Gastroesophageal sphincter (tissue), 4 donors: ENCODE measurements at places on chromosomes 1 and 21. TPM values are rescaled to one million over a fixed set of nuclear protein-coding genes. Genes with fewer than 3 reads are reported as not detected.
A peak's percentile ranks its signal among the peaks of the same experiment; 100 is the strongest.

Gene HPCA
- not detected for total RNA-seq

Gene B3GALT2
- 5.3 TPM for total RNA-seq

Gene OR2T2
- total RNA-seq, result not detected

Gene AIM2
- total RNA-seq, result 0.54 TPM

Gene IBA57
- 6.4 TPM for total RNA-seq

Gene RGS4
- 121 TPM for total RNA-seq

Gene DNAJC28
- total RNA-seq, result 4.1 TPM

Gene MAST2
- total RNA-seq, result 74.3 TPM

Gene IFNLR1
- total RNA-seq, result 1.2 TPM

Gene BACH1
- total RNA-seq, result 52.7 TPM

Gene MRPL39
- total RNA-seq, result 26.5 TPM

Gene GJA5
- 11.0 TPM for total RNA-seq

Gene AMY2B
- total RNA-seq, result 36.7 TPM

Gene RGL1
- total RNA-seq, result 41.6 TPM

Gene TCHH
- 0.54 TPM for total RNA-seq

Gene RAB42
- total RNA-seq, result 2.2 TPM

DNA sequence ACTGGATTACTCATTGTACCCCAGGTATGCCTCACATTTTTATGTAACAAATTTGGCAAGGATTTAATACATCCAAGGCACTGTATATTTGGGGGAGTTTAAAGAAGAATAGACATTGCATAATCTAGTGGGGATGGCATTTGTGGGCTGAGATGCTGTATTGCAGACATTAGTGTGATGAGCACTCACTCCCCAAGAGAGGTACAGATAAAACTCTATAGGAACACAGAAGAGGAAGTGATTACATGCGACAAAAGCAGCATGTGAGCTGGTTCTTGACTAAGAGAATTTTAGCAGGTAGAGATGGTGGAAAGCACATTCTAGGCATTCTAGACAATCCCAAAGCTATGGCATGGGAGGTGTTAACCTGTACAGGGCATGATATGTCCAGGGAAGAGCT is 24.2 kb upstream of the CDC14A start:
- ATAC-seq, result no peak

DNA sequence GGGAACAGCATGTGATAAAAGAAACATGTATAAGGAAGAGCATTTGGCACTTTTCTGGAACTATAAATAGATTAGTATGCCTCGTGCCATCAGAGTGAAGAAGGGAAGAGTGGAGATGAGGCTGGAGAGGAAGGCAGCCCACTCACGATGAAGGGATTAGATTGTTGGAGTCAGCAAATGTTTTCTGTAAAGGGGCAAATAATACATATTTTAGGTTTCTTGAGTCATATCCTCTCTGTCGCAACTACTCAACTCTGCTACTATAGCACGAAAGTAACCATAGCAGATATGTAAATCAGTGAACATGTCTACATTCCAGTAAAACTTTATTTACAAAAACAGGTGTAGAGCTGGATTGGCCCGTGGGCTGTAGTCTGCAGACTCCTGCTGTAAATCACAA is 147.8 kb downstream of the TENT5C start:
- ATAC-seq, result no peak

GRCh38 chr1:192546596-192547190 is 28.9 kb upstream of the RGS1 start:
- ATAC-seq, result no peak

DNA sequence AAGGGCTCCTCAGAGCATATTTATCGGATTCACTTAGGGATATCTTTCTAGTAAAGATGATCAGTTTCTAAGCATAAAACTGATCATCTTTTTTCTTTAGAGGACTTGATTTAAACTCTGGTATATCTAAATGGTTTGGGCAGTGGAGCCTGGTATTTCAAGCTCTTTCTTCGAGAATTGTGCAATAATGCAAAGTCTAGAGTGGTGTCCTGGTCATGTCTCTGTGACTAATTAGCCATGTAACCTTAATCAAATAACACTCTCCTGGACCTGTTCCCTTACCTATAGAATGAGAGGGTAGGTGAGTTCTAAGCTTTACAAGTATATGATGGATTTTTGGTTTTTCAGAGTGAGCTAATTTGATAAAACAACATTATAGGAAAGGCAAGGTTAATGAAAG is 225.2 kb downstream of the RPS6KC1 start:
- no peak for ATAC-seq

DNA sequence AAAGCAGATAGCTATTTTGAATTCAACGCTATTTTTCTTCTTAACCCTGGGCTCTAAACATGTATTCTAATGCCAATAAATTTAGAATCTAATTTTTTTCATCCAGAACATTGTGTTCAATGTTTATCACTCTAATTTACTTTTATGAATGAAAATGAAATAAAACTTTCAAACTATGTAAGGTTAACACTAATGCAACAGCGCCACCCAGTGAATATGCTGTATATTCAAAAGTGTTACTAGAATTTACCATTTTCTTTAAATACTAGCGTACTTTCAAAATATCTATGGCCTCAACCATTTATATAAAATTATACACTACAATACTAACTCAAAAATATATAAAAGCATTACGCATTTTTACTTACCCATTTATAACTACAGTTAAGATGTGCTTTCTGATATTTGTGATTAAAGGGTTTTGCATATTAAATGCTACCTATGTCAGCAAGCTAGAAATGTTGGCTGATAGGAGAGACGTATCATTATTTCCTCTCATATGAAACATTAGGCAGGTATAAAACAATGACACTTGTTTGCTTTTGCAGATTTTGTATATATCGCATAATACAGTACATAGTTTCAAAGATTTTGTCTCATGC is 5.9 kb upstream of the NUF2 start:
- no peak for ATAC-seq

- ATAC-seq, result peak; percentile 70
Measured at GRCh38 chr21:41396558-41397075, 29.4 kb upstream of the MX1 start.

DNA sequence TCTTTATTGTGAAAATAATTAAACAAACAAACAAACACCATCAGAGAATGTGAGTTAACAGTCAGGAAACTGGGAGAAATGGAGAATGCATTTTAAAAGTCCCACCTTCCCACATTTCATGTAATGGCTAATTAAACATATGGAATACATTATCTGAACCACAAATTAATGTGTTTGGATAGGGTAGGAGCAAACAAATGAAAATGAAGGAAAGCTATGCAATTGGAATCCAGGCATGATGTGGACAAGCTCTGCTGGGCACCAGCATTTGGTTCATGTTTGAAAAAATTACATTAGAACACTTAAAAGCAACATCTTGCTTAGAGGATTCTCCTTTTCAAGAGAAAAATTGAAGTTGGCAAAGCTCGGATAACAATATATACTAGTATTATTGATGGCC is 628.1 kb downstream of the LMO4 start:
- ATAC-seq, result no peak

GRCh38 chr1:10339815-10340214 is 59.0 kb upstream of the PGD start:
- no peak for ATAC-seq

GRCh38 chr1:70442490-70442889 is 31.4 kb downstream of the CTH start:
- no peak for ATAC-seq

- no peak for ATAC-seq
Measured at GRCh38 chr1:226643611-226644540, 95.2 kb downstream of the ITPKB start.

GRCh38 chr21:25560271-25560685 is 47.0 kb downstream of the MRPL39 start:
- no peak for ATAC-seq

DNA sequence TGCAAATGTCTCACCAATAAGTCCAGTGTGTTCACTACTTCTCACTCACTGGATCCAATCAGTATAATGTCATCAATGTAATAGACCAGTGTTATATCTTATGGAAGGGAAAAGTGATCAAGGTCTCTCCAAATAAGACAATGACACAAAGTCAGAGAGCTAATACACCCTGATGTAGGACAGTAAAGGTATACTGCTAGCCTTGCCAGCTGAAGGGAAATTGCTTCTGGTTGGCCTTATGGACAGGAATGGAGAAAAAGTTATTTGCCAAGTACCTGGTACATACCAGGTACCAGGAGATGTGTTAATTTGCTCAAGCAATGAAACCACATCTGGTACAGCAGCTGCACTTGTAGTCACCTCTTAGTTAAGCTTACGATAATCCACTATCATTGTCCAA is 141.0 kb downstream of the LTN1 start:
- ATAC-seq, result no peak

DNA sequence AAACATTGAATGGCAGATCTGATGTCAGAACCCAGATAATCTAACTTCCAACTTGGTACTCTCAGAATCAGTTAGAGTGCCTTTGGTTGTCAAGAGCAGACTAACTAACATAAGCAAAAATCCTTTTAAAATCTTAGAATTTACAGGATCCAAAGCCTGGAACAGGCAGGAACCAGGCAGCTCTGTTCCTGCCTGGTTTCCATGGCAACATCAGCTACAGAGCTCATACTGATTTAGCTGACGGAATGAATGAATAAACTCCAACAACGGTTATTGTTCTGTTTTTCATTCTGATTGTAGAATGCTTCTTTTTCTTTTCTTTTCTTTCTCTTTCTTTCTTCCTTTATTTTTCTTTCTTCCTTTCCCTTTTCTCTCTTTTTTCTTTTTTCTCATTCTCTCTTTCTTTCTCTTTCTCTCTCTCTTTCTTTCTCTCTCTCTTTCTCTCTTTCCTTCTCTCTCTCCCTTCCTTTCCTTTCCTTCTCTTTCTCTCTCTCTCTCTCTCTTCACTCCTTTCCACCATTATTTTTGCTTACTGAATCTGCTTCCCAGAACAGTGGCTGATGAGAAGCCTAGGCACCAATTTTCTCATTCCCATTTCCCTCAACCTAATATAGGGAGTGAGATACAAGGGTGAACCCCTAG is 121.6 kb downstream of the RGS7 start:
- ATAC-seq, result no peak

GRCh38 chr1:29703596-29704370 is 467.5 kb downstream of the PTPRU start:
- ATAC-seq, result no peak

GRCh38 chr21:35641271-35642016 is 418.9 kb downstream of the SETD4 start:
- ATAC-seq, result no peak

- no peak for ATAC-seq
Measured at GRCh38 chr1:240114222-240114621, 22.5 kb downstream of the FMN2 start.

DNA sequence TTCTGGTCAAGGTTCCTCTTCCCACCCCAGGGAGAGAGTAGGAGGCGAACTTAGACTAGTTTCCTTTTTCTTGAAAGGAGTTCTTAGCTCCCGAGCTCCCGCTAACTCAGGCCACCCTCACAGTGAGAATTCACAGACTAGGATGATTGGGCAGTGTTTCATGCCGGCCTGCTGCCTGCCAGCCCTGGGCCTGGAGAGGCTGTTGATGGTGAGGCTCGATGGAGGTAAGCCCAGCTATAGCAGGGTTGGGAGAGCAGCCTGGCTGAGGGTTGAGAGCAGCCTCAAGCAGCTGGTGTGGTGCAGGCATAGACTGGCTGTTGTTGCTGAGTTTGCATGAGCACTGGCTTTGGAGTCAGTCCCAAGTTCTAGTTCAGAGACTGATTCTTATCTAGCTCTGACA is 274.4 kb downstream of the MATN1 start:
- no peak for ATAC-seq

DNA sequence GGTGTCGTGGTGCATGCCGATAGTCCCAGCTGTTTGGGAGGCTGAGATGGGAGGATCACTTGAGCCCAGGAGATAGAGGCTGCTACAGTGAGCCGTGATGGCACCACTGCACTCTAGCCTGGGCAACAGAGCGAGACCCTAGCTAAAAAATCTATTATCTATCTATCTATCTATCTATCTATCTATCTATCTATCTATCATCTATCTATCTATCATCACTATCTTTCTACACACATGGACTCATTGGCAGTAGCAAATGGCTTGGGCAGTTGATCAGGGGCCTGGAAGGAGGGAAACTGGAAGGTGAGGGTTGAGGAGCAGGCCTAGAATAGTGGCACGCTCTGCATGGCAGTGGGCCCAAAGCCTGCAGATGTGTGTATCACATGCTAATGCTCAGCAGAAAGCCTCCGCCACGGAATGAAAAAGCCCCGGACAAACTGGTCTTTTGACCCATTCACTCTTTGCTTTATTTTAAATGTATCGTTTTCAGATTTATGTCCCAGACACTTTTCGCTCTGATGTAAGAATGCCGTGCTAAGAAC is 7.3 kb upstream of the HUNK start:
- no peak for ATAC-seq

- ATAC-seq, result no peak
Measured at GRCh38 chr1:200226268-200226968, 183.4 kb downstream of the ZNF281 start.

DNA sequence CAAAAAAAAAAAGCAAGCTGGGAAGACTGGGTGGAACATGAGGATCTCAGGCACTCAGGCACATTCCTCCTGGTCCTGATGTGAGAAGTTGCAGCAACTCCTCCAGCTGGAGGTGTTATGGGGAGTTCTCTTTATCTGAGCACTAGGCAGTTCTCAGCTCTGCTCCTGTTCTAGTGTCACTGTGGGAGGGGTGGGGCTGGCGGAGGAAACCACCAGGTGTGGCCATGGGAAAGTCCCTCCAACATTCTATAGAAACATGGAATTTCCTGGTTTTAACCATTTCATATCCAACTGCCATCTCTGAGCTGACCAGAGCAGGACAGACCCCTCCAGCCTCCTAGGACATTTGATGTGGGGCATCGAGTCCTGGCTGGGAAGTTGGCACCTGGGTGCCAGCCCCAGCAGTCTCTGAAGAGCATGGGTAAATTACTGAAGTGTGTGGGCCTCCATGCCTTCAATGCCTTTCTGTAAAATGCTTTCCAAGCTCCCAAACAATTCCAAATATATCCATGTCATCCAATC is 804 bp upstream of the IKBKE start:
- ATAC-seq, result no peak

GRCh38 chr1:53430779-53431178 is 28.4 kb upstream of the DMRTB1 start:
- ATAC-seq, result no peak

DNA sequence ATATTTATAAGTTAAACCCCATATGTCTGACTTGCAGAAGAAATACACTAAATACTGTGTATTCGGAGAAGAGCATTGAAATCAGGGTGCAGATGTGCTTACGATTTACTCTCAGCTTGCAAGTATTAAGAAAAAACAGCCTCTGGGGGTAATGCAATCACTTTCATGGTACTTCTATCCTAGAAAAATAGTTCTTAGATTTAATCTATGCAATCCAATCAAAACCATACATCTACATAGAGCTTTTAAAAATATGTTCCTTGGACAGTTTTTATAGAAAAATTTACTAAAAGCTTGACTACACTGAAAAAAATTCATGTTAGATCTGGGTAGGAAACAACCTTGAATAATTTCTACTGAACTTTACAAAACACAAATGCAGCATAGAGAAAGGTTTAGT is 890.3 kb upstream of the ADGRL2 start:
- ATAC-seq, result no peak

GRCh38 chr1:53503433-53504217 is 44.4 kb downstream of the DMRTB1 start:
- ATAC-seq, result no peak

DNA sequence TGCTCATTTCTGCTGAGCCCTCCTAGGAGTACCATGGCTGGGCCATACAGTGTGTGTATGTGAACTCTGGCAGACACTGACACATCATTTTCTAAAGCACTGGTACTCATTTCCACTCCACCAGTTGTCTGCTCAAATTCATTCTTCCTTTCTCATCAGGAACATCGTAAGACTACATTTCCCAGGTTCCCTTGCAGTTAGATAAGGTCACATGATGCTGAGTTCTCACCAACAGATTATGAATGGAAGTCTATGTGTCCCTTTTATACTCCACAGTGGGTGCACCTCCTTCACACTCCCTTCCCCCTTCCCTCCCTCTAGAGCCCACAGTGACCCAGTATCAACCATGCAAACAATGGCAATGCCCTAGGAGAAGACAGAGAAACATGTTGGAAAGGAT is 38.3 kb upstream of the PAX7 start:
- no peak for ATAC-seq
